ENCODE measurements at places on chromosomes 6 and 20.
A peak's percentile ranks its signal among the peaks of the same experiment; 100 is the strongest.

- peak; percentile 89 for DNase-seq
Observed at GRCh38 chr6:158002951-158003853, 21.5 kb downstream of the SYNJ2 start.

- DNase-seq = no peak
Observed at GRCh38 chr20:37102571-37102970, 6.8 kb upstream of the RBL1 start.

DNA sequence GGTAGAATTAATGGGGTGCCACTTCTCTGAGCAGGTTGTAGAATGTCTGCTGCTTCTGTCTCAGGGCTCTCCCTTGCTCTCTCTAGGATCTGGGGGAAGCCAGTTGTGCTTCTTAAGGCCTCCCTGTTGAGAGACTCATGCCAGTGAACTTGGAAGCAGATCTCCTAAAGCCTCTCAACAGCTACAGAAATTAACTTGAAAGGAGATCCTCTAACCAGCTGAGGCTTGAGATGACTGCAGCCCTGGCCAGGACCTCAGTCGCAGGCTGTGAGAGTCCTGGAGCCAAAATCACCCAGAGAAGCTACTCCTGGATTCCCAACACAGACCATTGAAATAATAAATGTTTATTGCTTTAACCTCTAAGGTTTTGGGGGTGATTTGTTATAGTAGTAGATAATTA, 180.2 kb upstream of the MARCKS start:
- no peak for DNase-seq

- DNase-seq = no peak
Observed at GRCh38 chr20:32792731-32793458, 26.9 kb upstream of the MAPRE1 start.

GRCh38 chr20:53847139-53847836, 223.1 kb downstream of the BCAS1 start:
- DNase-seq = no peak
